IPS DF 19.7 (cell line): ENCODE measurements at places on chromosomes 6 and 20.

DNA sequence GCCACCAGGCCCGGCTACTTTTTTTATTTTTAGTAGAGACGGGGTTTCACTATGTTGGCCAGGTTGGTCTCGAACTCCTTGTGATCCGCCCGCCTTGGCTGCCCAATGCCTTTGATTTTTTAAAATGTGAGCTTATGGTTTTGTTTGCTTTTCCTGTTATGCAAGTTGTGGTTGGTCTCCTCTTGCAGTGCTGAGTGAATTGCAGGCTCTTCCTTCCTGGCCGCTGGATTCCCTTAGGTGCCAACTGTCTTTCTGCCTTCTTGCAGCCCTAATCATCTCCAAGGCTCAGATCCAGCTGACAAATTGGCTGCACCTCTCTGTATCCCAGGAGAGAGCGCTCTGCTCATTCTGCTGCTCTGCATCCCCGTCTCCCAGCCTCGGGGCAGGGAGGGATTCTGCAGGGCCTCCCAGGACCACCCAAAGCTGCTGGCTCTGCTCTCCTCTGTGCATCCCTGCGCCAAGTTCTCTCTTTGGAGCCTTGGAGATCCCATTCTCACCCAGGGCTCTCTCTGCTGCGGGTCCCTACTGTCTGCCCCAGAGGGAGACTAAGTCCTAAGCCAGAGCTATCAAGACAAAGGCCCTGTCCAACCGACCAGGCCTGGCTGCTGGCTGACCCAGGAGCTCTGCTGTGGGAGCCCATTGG lies 14.1 kb upstream of the EMILIN3 start:
- no peak for DNase-seq

GRCh38 chr6:50840811-50841192 lies 22.1 kb downstream of the TFAP2B start:
- DNase-seq: no peak

DNA sequence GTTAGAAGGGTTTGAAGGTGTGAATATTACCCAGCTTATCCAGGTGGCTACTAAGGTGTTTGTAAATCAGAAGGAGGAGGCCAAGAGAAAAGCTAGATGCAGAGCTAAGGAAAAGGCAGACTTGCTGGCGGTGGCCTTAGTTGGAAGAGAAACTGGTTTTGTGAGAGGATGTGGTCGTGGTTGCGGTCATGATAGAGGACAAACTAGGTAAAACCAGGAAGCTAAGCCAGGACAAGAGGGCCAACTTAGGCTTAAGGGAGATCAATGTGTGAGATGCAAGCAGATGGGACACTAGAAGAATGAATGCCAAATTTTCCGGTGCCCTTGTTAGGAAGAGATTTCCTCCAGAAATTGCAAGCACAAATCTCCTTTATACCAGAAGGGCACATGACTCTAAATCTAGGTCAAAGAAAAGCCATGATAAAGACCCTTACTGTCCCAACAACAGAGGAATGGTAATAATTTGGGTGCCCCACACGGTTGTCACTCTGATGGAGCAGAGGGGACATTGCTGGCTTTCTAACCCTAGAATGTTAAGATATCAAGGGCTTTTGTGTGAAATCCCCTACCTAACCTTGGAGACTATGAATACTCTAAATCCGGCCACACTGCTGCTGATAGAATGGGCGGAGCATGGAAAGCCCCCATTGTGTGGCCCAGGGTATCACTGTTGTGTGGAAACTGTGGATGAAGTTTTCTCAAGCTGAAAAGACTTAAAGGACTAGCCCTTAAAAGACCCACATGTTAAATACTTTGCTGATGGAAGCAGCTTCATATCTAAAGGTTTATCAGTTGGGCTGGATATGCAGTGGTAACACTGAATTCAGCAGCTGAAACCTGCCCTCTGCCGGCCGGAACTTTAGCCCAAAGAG lies 7.8 kb downstream of the IL22RA2 start:
- DNase-seq: no peak

DNA sequence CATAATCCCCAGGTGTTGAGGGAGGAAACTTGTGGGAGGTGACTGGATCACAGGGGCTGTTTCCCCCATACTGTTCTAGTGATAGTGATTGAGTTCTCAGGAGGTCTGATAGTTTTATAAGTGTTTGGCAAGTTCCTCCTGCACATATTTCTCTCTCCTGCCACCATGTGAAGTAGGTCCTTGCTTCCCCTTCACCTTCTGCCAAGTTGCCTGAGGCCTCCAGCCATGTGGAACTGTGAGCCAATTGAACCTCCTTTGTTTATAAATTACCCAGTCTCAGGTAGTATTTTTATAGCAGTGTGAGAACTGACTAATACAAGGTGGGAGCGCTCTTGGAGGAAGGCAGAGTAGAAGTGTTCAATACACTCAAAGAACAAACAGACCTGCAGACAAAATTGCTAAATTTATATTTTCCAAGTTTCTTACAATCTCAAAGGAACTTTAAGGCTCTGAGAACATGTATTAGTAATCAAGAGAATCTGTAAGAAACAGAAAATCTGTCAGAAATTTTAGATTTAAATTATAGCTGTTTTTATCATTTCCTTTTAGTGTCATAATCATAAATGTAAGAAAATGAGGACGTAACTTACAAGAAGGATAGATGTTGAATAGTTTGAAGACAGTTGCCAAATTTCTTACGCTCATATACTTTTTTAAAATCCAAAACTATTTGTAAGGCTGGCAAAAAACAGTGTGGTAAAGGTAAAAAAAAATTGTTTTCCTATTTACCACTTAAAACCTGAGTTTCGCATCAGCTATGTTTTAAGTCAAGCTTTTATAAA lies 77.7 kb downstream of the ASCC3 start:
- DNase-seq: no peak

DNA sequence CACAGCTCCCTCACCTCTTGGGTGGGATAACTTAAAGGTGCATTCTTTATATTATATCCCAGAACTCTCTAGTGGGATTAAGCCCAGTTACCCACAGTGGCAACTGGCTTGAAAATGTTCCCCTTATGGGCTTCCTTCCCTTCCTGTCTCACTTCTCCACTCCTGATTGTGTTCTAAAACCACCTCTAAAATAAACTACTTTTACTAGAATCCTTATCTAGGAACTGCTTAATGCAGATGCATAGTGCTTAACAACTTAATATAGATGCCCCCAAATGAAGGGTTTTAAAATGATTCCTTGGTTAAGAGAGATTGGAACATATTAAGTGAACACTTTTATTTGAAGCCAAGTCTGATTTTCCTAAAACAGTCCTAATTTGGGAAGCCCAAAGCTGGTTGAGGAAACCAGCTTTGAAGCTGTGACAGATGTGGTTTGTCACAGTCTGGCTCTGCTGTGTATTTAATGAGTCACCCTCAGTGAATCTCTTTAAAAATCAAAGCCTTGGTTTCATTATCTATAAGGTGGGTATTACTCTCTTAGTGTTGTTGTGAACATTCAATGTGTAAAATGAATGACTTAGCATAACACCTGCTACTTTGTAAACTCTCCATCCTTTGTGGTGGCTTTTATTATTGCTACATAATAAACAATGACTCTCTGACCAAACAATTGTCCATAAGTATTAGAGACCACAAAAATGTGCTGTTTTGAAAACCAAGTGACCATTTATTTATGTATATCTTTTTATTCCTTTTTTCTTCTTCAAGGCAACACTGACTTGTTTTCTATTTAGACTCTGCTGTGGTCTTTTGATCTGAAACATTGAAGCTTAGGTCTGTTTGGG lies 24.4 kb downstream of the PLCB1 start:
- no peak for DNase-seq

DNA sequence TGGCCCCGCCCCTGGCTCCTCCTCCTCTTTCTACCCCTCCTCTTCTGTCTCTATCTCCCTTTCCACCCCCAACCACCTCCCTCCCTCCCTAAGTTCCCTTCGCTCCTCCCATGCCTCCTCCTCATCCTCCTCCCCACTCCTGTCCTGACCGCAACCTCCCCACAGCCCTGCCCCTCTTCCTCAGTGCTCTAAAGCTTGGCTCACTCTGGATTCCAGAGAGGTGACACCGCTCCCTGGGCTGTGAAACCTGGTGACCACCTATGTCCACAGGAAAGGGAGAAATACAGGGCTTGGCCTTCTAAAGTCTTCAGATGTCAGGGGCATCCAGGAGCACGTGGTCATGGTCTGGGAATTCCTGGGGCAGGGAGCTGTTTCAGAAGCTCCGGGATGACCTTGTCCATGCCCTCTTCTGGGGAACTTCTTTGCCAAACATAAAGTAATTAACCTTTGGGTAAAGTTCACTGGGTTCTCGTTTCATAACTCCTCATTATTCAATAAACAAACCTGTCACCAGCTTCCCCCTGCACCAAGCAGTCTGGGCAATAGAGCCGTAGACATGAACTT lies 345 bp upstream of the CST5 start:
- no peak for DNase-seq

- no peak for DNase-seq
These were observed 171.3 kb downstream of the CDC5L start for GRCh38 chr6:44558832-44559251.

GRCh38 chr6:132285004-132285780 lies 116.1 kb downstream of the MOXD1 start:
- no peak for DNase-seq

GRCh38 chr6:79993911-79994309 lies 10.5 kb upstream of the TTK start:
- no peak for DNase-seq

GRCh38 chr20:53801609-53802370 lies 208.2 kb upstream of the ZNF217 start:
- DNase-seq: no peak

DNA sequence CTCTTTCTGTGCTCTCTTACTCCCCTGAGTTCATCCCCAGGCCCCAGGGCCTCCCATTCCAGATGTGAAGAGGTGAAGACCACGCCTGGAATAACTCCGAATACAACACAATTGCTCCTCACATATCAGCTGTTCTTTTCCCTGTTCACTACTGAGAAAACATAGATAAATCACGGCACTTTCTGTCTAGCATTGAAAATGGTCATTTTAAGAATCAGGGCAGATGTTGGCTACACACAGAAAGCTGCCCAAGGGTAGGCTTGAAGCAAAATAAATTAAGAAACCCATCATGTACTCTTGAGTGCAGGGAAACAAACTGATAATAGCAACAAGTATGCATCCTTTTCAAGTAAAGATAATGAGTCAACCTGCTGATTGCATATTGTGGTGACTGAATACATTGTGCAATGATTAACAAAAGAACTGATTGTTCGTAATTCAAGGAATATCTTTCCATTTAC lies 382.5 kb downstream of the PRKN start:
- no peak for DNase-seq

DNA sequence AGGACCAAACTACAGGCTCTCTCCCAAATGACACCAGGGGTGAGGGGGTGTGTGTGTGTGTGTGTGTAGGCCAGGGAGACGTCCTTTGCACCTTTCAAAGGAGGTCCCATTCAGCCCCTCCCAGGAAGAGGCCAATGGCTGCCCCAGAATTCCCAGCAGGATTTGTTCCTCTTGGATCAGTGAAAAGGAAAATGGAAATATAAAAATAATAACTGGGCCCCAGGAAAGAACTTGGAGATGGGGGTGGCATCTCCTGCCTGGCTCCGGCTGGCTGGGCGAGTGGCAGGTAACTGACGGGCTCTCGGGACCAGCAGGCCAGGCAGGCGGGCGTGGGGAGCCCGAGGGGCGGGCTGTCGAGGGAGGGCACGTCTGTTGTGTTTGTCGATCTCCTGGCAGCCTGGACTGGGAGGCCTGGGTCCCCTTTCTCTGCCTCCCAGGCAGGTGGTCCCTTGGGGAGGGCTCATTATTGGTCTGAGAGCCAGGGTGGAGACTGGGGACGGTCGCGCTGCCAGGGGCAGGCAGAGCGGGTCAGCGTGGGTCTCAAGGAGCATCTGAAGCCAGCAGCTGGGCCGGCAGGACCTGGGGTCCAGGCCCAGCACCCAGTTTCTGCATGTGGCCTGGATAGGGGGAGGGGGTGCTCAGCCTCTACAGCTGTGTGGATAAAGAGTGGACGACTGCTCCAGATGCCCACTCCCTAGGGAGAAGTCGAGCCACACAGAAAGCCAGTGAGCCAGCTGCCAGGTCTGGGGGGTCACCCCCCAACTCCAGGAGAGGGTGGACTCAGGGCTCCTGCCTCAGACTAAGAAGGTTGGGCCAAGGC lies 3.1 kb downstream of the NOL4L start:
- DNase-seq: no peak
